Activated T-cell treated with anti-CD3 and anti-CD28 coated beads, Interleukin-2, amount 50 U/mL, for 24 hours (primary cell): ENCODE measurements at places on chromosomes 13 and 19.

DNA sequence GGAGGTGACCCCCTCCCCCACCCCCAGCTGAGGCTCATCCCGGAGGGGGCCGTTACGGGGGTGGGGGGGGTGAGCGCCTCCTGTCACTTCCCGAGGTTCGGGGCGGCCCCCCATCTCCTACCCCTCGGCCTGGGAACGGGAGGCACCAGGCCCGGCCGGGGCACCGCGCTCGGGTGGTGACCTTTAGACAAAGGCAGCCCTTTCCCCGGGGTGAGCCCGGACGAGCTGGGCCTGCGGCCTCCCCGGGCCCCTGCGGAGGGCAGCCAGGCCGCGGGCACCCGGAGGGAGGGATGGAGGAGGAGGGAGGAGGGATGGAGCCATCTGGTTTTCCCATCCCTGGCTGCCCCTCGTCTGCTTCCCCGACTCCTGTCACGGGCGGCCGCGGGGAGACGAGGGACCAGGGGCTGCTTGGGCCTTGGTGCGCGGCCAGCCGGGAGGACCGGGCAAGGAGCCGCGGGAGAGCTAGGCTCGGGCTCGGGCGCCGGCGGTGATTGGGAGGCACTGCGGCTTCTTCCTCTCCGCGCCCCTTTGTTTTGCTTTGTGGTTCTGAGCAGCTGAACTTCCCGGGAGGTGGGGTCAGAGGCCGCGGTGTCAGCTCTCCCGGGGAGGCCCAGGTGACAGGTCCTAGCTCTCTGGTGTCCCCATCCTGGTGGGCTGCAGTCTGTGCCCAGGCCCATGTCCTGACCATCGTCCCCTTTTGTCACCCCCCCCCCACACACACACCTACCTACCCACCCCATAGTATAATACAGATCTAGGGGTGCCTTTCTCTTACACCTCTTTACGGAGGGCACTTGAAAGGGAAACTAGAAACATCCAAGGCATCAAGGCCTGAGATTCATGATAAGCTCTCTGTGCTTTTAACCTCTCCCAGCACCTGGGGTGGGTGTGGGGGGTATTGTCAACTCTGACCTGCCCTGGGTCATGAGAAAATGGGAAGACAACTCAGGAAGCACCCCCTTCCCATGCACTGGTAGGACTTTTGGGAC lies 1.3 kb downstream of the BICRA start:
- H3K27ac ChIP-seq: peak overlapping the region; percentile 84
- peaks cover 21% of the 10 kb centered on the region for H3K36me3 ChIP-seq
- H3K4me3 ChIP-seq: peak overlapping the region; percentile 75

- H3K4me3 ChIP-seq: no peak overlapping the region
- peaks cover 49% of the 10 kb centered on the region for H3K27me3 ChIP-seq
- DNase-seq: no peak
Measured at GRCh38 chr19:54014920-54015560, 23.6 kb downstream of the CACNG6 start.

- DNase-seq: no peak
- H3K27ac ChIP-seq: peak overlapping the region; percentile 91
- peaks cover 63% of the 10 kb centered on the region for H3K4me1 ChIP-seq
- H3K4me3 ChIP-seq: no peak overlapping the region
Measured at GRCh38 chr19:35015270-35015953, 14.9 kb upstream of the SCN1B start.

DNA sequence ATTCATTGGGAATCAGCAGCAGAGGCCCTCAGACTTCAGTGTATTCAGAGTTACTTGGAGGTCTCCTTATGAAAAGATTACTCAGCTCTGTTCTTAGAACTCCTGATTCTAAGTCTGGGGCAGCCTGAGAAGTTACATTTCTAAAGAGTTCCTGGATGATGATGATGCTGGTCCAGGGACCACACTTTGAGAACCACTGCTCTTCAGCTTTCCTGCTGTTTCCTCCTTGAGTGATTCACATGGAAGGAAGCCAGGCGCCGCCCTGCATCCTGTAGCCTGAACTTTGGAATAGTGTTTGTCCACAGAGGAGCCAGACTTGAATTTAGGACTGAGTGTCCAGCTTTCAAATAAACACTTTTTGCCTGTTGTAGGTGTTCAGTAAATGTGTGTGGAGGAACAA lies 2.9 kb downstream of the CEBPG start:
- H3K4me1 ChIP-seq: peaks cover 67% of the 10 kb centered on the region
- peak overlapping the region; percentile 88 for H3K4me3 ChIP-seq
- DNase-seq: no peak
- H3K27me3 ChIP-seq: no peaks in the 10 kb centered on the region
- peaks cover 59% of the 10 kb centered on the region for H3K36me3 ChIP-seq
- H3K27ac ChIP-seq: no peak overlapping the region

DNA sequence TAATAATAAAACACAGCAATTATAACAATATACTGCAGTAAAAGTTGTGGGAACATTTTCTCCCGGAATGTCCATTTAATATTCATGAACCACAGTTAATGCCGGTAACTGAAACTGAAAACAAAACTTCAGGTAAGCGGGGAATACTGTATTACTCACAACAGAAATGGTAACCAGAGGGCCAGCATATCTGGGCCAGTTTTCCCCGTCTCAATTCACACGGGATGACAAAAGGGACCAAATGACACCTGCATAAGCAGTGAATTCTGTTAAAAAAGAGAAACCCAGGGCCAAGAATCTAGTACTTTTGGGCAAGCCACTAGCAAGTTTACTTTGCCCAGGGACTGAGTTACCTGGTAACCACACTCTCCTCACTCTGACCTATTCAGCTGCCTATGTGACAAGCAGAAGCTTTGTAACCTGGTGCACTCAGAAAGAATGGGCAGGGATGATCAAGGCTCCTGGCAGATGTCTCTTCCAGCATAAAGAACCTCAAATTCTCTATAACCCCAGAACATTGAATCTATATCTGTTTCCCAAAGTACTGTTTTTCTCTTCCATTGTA lies 1171.2 kb downstream of the DIAPH3 start:
- H3K36me3 ChIP-seq: no peaks in the 10 kb centered on the region
- H3K4me3 ChIP-seq: no peak overlapping the region
- H3K27me3 ChIP-seq: no peaks in the 10 kb centered on the region
- DNase-seq: no peak

- H3K4me1 ChIP-seq: peaks cover 72% of the 10 kb centered on the region
- DNase-seq: no peak
- peak overlapping the region; percentile 61 for H3K27ac ChIP-seq
- H3K27me3 ChIP-seq: no peaks in the 10 kb centered on the region
- peak overlapping the region; percentile 13 for H3K4me3 ChIP-seq
- H3K36me3 ChIP-seq: peaks cover 27% of the 10 kb centered on the region
Measured at GRCh38 chr13:22077205-22077683, 406.4 kb downstream of the FGF9 start.

DNA sequence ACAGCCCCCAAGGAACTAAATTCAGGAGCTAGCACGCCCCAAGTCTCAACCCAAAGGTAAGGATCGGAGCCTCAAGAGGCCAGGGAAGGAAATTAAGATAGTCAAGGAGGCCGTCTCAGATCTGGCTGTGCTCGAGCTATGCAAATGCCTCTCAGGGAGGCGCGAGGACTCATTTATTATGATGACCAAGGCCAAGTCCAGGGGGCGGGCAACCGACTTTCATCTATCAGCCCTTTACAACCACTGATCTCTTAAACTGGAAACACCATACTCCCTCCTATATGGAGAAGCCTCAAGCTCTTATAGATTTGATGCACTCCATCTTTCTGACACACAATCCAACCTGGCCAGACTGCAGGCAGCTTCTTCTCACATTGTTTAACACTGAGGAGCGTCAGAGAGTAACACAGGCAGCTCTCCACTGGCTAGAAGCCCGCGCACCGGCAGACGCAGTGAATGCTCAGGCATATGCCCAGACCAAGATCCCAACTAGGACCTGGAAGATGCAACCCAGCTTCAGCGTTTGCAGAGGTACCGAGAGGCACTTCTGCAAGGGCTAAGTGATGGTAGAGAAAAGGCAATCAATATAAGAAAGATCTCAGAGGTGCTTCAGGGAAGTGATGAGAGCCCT lies 9.6 kb upstream of the SLC15A1 start:
- no peak overlapping the region for H3K27ac ChIP-seq
- H3K4me1 ChIP-seq: no peaks in the 10 kb centered on the region
- no peaks in the 10 kb centered on the region for H3K36me3 ChIP-seq
- no peak for DNase-seq
- H3K27me3 ChIP-seq: peaks cover 3% of the 10 kb centered on the region

GRCh38 chr13:30734439-30734838 lies 904 bp upstream of the ALOX5AP start:
- no peak for DNase-seq
- H3K4me3 ChIP-seq: peak overlapping the region; percentile 80
- peak overlapping the region; percentile 92 for H3K27ac ChIP-seq
- H3K36me3 ChIP-seq: peaks cover 1% of the 10 kb centered on the region

- peaks cover 16% of the 10 kb centered on the region for H3K27me3 ChIP-seq
- H3K27ac ChIP-seq: no peak overlapping the region
- H3K4me1 ChIP-seq: peaks cover 1% of the 10 kb centered on the region
Measured at GRCh38 chr19:54319892-54320670, 7.1 kb upstream of the LILRA5 start.

GRCh38 chr19:39845172-39845571 lies 1.0 kb downstream of the FBL start:
- H3K4me3 ChIP-seq: peak overlapping the region; percentile 97
- H3K4me1 ChIP-seq: peaks cover 47% of the 10 kb centered on the region
- peak overlapping the region; percentile 98 for H3K27ac ChIP-seq
- no peaks in the 10 kb centered on the region for H3K27me3 ChIP-seq
- H3K36me3 ChIP-seq: peaks cover 54% of the 10 kb centered on the region

GRCh38 chr13:80658705-80659104 lies 317.8 kb upstream of the SPRY2 start:
- DNase-seq: no peak
- H3K36me3 ChIP-seq: no peaks in the 10 kb centered on the region
- peaks cover 11% of the 10 kb centered on the region for H3K27me3 ChIP-seq
- no peaks in the 10 kb centered on the region for H3K4me1 ChIP-seq
- H3K27ac ChIP-seq: no peak overlapping the region
- H3K4me3 ChIP-seq: no peak overlapping the region

DNA sequence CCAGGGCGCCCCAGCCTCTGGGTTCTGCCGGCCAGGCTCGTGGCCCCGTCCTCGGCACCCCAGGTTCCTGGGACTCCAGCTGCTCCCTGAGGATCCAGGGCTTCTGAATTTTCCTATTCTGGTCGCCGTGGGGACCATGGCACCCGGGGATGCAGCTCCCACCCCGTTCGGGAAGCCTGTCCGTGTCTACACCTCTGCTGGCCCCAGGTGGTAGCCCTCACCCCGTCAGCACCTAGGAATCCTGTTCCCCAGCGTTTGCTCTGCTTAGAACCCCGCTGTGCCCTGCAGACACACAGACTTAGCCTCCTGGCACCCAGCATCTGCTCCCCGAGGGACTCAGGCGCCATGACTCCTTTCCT lies 960 bp downstream of the PPFIA3 start:
- peak overlapping the region; percentile 37 for H3K27ac ChIP-seq
- peaks cover 11% of the 10 kb centered on the region for H3K27me3 ChIP-seq
- DNase-seq: no peak
- H3K4me1 ChIP-seq: peaks cover 24% of the 10 kb centered on the region

GRCh38 chr13:44474122-44474910 lies 100.7 kb downstream of the SERP2 start:
- H3K4me3 ChIP-seq: no peak overlapping the region
- no peak overlapping the region for H3K27ac ChIP-seq
- no peak for DNase-seq
- no peaks in the 10 kb centered on the region for H3K27me3 ChIP-seq
- no peaks in the 10 kb centered on the region for H3K4me1 ChIP-seq

- DNase-seq: no peak
- H3K36me3 ChIP-seq: no peaks in the 10 kb centered on the region
- no peaks in the 10 kb centered on the region for H3K27me3 ChIP-seq
Measured at GRCh38 chr19:28841531-28841930, 371.4 kb downstream of the UQCRFS1 start.

- no peaks in the 10 kb centered on the region for H3K36me3 ChIP-seq
- H3K27ac ChIP-seq: no peak overlapping the region
- no peaks in the 10 kb centered on the region for H3K4me1 ChIP-seq
- no peak overlapping the region for H3K4me3 ChIP-seq
- no peak for DNase-seq
Measured at GRCh38 chr13:93903909-93904308, 575.6 kb downstream of the DCT start.

GRCh38 chr19:573519-573825 lies 1.1 kb downstream of the BSG start:
- peak overlapping the region; percentile 80 for H3K27ac ChIP-seq
- peaks cover 46% of the 10 kb centered on the region for H3K4me1 ChIP-seq
- H3K36me3 ChIP-seq: peaks cover 25% of the 10 kb centered on the region
- no peak for DNase-seq
- H3K27me3 ChIP-seq: no peaks in the 10 kb centered on the region

DNA sequence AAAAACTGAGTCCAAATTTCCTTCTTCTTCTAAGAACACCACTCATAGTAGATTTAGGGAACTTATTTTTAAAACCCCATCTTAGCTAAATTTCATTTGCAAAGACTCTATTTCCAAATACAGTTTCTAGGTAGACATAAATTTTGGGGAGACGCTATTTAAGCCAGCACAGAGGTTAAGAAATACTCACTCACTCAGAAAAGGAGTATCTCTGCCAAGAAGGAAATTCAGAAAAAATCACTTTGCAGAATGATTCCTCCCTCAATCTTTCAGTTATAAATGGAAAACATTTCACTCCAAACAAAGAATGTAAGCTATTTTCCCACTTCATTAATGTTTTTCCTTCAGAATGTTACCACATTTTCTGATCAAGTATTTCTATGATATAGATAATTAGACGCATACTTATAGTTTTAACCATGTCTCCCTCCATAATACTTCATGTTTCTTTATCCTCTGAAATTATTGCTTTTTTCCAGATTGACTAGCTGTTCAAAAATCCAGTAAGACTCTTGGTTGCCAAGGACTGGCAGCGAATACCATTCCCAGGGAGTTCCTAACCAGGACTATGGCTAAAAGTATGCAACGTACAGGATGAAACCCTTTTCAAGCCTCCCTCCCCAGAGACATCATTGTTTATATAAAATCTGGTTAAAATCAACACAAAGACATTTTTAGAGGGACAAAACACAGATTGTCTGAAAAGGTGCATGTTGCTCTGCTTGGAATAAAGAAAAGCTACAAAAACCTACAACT lies 52.5 kb upstream of the RXFP2 start:
- H3K4me3 ChIP-seq: no peak overlapping the region
- H3K27ac ChIP-seq: no peak overlapping the region
- H3K36me3 ChIP-seq: no peaks in the 10 kb centered on the region
- no peaks in the 10 kb centered on the region for H3K27me3 ChIP-seq

GRCh38 chr13:84934911-84935310 lies 864.3 kb downstream of the SLITRK6 start:
- DNase-seq: no peak
- no peak overlapping the region for H3K27ac ChIP-seq
- H3K36me3 ChIP-seq: no peaks in the 10 kb centered on the region
- H3K4me1 ChIP-seq: peaks cover 4% of the 10 kb centered on the region
- no peak overlapping the region for H3K4me3 ChIP-seq

DNA sequence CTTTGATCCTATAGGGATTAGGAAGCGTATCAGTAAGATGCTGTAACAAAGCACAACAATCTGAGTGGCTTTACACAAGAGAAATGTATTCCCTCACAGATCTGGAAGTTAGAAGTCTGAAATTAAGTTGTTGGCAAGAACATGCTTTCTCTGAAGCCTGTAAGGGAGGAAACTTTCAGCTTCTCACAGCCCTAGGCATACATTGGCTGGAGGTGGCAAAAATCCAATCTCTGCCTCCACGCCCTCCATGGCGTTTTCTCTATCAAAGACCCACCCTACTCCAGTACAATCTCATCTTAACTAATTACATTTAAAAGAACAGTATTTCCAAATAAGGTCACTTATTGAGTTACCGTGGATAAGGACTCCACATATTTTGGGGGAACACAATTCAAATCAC lies 211.9 kb downstream of the TDRD3 start:
- no peaks in the 10 kb centered on the region for H3K4me1 ChIP-seq
- no peaks in the 10 kb centered on the region for H3K27me3 ChIP-seq
- no peak overlapping the region for H3K4me3 ChIP-seq
- no peak overlapping the region for H3K27ac ChIP-seq
- H3K36me3 ChIP-seq: no peaks in the 10 kb centered on the region
- DNase-seq: no peak
